ENCODE measurements at places on chromosomes 7 and 10.
A peak's percentile ranks its signal among the peaks of the same experiment; 100 is the strongest.

DNA sequence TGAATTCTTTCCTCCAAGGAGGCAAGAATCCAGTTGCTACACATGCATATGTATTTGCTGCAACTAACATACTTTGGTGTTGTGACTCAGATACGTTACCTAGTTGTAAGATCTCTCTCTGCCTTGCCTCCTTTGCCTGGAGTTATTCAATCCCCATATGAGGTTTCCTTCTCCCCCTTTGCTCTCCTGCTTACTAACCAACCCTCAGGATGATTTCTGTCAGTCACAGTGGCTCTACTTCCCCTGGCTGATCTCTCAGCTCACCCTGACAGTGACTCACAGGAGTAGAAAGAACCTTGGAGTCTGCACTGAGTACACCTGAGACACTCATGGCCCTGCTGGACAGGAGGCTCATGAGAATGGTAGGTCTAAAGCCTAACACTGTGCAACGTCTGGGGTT lies 92.0 kb downstream of the TMEM106B start:
- DNase-seq = no peak

DNA sequence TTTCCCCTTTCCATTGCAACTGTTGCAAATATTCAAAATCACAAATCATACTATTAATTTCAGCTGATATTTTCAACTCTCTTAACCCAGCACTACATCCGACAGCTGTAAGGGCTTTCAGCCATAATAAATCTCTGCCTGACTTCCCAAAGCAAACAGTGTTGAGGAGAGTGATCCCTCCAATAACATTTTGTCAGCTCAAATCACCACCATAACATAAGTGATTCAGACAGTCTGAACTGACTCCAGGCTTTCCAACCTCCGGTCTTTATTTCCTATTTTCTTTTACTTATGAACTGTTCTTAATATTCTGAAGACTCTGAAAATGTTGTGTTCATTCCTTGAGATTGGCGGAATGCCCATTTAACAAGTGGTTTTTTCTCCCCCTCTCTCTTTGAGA lies 1085.9 kb downstream of the GATA3 start:
- no peak for DNase-seq

DNA sequence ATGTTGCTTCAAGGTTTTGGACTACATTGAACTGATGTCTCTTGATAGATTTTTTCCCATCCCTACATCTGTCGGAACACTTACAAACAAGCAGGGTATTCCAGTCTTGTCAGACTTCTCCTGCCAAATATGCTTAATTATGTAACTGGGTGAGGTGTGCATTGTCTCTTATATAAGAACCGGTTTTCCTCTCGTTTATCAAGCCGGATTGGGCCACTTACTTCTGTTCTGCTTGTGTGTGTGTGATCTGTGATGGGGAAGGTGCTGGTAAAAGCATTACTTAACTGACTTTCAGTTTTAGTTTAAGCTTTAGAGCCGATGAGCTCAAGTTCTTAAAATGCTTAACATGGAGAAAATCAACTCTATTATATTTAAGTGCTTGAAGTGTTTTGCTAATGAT lies 57.9 kb downstream of the OTUD1 start:
- no peak for DNase-seq

DNA sequence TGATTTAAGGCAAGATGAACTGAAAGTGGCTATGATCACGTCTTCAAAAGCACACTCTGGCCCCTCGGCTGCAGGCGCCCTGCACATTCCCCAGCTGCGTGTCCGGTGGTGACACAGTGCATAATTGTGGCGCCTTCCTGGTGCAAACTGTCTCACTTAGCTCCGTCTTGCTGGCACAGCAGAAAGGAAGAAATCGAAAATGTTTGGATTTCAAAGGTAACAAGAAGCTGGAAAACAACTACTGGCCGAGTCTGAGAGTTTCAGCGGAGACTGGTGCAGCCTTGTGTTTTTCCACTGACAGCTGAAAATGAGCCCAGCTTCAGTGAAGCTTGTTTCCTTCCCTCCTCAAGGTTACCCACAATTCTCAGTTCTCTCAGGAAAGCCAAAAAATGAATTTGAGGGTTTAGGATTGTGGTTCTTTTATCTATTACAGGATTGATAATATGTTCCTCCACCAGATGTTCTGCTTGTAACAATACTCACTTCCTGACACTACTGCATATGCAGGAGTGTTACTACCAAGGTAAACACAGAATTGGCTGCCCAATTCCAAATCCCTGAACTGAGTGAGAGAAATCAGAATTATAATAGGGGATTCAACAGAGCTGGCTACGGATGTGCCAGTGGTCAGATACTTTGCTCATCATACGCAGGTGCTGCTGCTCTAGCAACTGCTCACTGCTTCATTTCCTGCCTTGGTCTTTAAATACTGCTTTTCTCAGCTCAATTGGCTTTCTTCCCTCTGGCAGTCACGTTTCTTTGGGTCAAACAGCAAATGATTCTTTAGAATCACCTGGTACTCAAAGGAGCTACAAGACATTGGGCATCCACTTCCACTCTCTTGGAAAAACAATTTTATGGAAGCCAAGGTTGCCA lies 63.7 kb downstream of the TRUB1 start:
- DNase-seq = no peak

DNA sequence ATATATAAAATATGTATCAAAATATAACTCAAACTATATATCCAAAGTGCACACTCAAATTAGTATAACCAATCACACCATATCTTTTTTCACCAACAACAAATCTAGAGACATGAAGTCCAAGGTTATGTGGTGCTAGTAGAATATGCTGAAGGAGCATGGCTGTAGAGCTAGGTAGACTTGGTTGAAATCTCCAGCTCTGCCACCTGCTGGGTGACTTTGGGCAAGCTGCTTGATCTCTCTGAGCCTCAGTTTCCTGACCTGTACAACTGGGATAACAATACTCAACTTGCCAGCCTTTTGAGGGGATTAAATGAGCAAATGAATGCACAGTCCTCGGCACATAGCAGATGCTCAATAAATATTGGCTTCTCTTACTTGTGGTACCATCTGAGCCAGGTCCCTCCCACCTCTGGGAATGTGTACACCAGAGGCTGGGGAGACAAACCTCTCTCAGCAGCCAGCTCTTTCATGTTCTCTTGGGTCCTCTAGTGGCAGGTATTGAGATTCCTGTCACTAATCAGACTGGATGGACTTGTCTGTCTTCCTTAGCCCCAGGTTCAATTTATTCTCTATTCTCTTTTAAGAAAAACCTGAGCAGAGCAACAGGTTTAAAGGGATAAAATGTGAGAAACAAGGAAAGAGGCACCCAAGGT lies 94.3 kb upstream of the PDE1C start:
- DNase-seq = no peak

- DNase-seq = no peak
Observed at GRCh38 chr7:155229548-155230168, 68.0 kb upstream of the INSIG1 start.

GRCh38 chr7:12351843-12352242 lies 51.8 kb downstream of the VWDE start:
- no peak for DNase-seq

GRCh38 chr10:121137533-121137932 lies 286.4 kb downstream of the WDR11 start:
- no peak for DNase-seq

- no peak for DNase-seq
Observed at GRCh38 chr10:33190406-33190805, 144.1 kb downstream of the NRP1 start.

GRCh38 chr10:119362122-119362521 lies 154.8 kb downstream of the GRK5 start:
- DNase-seq = no peak

- no peak for DNase-seq
Observed at GRCh38 chr10:43083764-43084163, 6.9 kb downstream of the RET start.

DNA sequence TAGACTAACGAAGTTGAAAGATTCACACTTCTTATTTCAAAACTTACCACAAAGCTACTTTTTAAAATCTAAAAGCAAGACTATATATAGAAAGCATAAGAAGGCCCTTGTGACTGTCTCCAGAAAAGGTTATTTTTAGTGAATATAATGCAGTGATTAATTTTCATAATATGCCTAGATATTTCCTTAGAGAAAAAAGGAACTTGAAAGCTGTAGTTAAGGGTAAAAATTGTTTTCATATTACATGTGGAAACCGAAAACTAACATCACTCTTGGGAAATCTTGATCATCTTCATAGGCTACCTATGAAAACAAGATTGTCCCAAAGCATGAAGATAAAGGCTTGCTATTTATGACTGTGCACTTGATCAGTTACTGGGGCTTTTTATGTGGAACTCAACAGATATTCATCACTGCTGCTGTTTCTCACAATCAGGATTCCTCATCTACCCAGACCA lies 223.2 kb downstream of the SH2D4B start:
- no peak for DNase-seq

- peak; percentile 54 for DNase-seq
Observed at GRCh38 chr7:116211006-116211912, 920 bp downstream of the TES start.

- DNase-seq = peak; percentile 6
Observed at GRCh38 chr7:17234030-17234397, 64.4 kb upstream of the AHR start.

DNA sequence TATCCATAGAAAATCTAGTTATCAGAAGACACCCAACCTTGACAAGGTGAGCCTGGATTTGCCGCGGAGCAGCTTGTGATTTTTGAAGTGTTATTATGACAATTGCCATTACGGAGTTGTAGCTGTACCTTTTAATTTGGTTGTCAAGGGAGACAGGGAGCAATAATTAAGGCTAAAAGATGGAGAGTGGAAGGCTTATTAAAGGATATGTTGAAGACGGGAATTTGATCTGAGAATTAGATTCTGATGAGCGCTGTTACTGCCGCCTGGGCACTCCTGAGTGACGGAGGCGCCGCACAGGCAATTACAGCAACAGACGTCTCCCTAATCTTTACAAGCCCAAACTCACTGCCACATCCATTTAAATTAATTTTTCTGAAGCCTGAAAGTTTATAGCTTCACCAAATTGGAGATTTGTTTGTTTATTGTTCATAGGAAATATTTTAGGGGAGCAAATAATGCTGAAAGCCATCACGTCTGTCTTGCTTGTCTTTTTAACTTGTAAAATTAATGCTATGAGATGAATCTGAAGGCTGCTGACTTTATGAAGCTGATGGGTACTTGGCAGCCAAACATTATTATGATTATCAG lies 475.0 kb upstream of the ADARB2 start:
- no peak for DNase-seq

GRCh38 chr10:62726142-62726541 lies 78.4 kb upstream of the ADO start:
- DNase-seq = peak; percentile 43

GRCh38 chr7:80611779-80612178 lies 26.7 kb upstream of the CD36 start:
- DNase-seq = no peak

DNA sequence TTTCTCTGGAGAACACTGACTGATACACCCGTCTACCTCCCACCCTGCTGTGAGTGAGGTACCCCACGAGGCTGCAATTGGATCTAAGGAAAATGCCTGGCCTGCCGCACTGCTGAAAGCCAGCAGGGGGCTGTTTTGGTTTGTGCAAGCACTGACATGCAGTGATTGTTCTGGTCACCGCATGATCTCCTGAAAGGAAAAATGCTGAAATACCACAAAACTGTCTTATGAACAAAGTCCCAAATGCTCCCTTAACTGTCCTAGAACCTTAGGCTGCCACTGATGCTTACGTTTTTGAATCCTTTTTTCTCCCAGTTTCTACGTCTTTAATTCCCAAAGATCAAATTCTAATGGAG lies 132.7 kb downstream of the JCAD start:
- DNase-seq = no peak

GRCh38 chr10:2949221-2949947 lies 118.0 kb upstream of the PFKP start:
- no peak for DNase-seq

DNA sequence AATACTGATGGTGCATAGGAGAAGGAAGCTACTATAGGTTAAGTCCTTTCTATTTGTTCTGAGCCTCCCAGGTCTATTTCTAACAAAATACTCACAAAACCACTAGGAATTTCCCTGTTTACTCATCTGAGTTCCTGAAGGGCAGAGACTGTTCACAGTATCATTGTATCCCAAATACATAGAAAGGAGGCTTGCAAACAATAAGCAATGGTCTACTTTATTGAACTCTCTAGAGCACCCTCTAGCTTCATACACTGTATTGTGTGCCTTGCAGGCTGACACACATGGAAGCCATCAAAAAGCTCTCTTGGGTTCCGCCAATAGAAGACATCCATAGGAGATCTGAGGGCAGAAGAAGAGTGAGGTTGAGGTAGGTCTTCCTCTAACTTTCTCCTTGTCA lies 826.1 kb downstream of the GRM8 start:
- DNase-seq = no peak

GRCh38 chr7:133853706-133854276 lies 273.3 kb upstream of the LRGUK start:
- no peak for DNase-seq

GRCh38 chr7:57342954-57343353 lies 107.0 kb upstream of the ZNF716 start:
- no peak for DNase-seq

DNA sequence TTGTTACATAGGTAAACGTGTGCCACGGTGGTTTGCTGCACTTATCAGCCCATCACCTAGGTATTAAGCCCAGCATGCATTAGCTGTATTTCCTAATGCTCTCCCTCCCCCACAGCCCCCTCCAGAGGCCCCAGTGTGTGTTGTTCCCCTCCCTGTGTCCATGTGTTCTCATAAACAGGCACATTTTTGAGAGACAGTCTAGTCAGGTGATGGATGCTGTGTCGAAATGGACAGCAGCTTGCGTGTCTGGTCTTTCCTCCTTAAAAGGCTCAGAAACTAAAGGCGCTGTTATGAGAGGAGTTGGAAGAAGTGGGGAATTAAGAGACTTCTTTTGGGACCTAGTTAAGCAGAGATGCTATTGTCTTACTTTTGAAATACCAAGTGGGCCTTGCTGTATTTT lies 296.0 kb downstream of the BBS9 start:
- no peak for DNase-seq

- DNase-seq = no peak
Observed at GRCh38 chr7:346116-346898, 56.3 kb downstream of the FOXL3 start.

- DNase-seq = no peak
Observed at GRCh38 chr10:13882119-13882711, 295.4 kb downstream of the PRPF18 start.

- no peak for DNase-seq
Observed at GRCh38 chr10:21355591-21356011, 169.9 kb downstream of the SKIDA1 start.

- DNase-seq = no peak
Observed at GRCh38 chr10:128852902-128853301, 614.1 kb upstream of the MGMT start.

GRCh38 chr10:120719333-120719732 lies 131.8 kb upstream of the WDR11 start:
- no peak for DNase-seq

DNA sequence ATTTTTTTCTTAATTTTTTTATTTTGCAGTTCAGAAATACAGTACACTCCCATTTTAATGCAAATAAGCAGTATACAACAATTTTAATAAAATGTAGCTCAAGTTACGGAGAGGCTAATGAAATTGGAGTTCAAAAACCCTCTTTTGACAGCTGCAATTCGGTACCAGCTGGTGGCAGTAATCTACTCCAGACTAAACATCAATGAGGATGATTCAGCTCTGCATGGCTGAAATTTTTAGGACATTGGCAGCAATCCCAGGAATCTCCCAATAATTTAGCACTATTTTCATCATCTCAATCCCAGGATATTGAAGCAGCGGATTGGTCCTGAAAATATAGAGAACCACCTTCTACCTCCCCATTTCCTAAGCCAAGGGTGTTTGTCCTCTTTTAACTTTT lies 278.8 kb downstream of the CACNA2D1 start:
- DNase-seq = no peak

Data from activated T-helper 1 cell treated with anti-CD3 and anti-CD28 coated beads, Interleukin-2, amount 50 U/mL, for 16 hours (primary cell).